ENCODE measurements at places on chromosomes 6 and 20. TPM values are rescaled to one million over a fixed set of nuclear protein-coding genes. Genes with fewer than 3 reads are reported as not detected.

The ID4 gene
- 46.8 TPM for total RNA-seq

The PROKR2 gene
- total RNA-seq: not detected

The GSTA3 gene
- total RNA-seq: not detected

DNA sequence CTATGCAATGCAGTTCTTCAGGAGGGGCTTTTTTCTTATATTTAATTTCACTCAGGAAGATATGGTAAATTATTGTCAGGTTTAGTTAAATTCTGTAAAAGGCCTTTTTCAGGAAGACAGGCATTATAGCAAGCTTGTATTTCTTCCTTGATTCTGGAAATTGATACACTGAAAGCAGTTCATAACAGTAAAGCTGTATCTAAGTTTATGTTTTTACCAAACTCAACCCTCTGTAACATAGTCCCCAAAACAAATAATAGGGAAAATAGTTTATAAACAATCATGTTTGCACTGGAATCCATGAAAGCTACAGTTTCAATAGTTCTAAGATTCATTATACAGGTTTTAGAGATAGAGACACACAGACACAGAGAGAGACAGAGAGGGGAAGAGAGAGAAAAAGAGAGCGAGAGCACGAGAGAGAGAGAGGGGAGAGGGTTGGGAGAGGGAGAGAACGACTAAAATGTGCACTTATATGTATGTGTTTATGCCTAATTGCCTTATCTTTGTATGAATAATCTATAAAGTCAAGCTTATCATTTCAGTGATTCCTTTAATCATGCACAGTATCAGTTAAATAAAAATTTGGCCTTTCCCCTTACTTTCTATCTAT, 454.4 kb downstream of the RFPL4B start:
- no peaks in the 10 kb centered on the region for H3K27me3 ChIP-seq
- H3K27ac ChIP-seq: peak overlapping the region; percentile 97
- no peak for DNase-seq

- H3K36me3 ChIP-seq: peaks cover 16% of the 10 kb centered on the region
- no peak for DNase-seq
- H3K4me3 ChIP-seq: no peak overlapping the region
- H3K4me1 ChIP-seq: peaks cover 13% of the 10 kb centered on the region
- no peaks in the 10 kb centered on the region for H3K27me3 ChIP-seq
Observed at GRCh38 chr6:107936162-107936909, 21.7 kb downstream of the SEC63 start.

The FAM50B gene
- total RNA-seq: 0.37 TPM

DNA sequence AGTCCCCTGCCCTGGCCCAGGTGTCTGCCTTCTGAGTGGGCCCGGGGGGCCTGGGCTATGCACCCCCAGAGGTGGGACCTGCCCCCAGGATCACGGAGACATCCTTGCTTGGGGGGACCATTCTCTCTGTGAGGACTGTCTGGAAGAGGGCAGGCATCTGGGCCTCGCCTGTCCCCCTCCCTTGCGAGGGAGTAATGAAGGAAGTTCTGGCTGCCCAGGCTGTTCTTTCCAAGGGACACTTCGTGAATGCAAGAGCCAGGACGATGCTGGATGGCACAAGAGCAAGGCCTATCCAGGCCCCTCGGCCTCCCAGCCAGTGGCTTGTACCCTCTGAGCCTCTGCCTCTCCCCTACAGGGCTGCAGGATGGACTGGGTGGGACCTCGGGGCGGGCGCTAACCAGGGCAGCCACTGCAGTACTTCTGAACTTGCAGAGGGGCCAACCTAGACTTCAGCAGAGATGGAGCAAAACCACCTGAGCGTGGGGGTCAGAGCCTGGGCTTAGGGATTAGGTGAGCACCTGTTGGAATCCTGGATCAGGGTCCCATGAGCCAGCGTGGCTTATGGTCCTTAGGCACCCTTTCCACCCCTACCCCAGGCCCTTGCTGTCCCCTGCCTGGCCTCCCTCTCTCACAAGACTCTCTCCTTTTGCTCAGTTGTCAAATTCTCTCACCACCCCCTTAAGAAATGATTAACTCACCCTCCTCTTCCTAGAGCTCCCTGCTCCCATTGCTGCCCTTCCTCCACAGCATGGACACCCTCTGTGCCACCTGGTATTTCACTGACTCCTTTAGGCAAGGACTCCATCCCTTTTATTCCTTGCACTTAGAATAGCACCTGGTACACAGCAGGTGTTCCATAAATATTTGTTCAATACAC, 53.2 kb downstream of the CTCFL start:
- no peaks in the 10 kb centered on the region for H3K36me3 ChIP-seq
- H3K4me1 ChIP-seq: peaks cover 11% of the 10 kb centered on the region
- H3K4me3 ChIP-seq: no peak overlapping the region
- H3K27ac ChIP-seq: no peak overlapping the region
- peaks cover 22% of the 10 kb centered on the region for H3K27me3 ChIP-seq

GRCh38 chr20:46174469-46175126, 56.5 kb downstream of the CD40 start:
- DNase-seq: no peak
- H3K4me1 ChIP-seq: peaks cover 2% of the 10 kb centered on the region
- no peak overlapping the region for H3K27ac ChIP-seq
- H3K36me3 ChIP-seq: no peaks in the 10 kb centered on the region
- peaks cover 49% of the 10 kb centered on the region for H3K27me3 ChIP-seq

DNA sequence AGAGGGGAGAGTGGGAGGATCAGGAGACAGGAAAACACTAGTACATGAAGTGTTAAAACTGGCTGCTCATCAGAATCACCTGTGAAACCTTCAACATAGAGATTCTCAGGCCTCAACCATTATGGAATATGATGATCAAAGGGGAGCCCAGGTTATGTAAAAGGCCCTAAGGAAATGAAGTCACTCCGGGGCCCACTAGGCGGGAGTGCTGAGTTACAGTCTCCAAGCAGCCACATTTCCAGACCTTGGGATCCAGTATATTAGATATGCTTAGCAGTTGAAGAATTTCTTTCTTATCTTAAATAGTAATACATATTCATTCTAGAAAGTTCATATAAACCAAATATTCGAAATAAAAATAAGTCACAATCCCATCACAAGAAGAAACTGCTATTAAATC, 476.3 kb downstream of the PRKN start:
- H3K36me3 ChIP-seq: peaks cover 4% of the 10 kb centered on the region
- H3K27me3 ChIP-seq: no peaks in the 10 kb centered on the region
- no peak overlapping the region for H3K4me3 ChIP-seq
- H3K4me1 ChIP-seq: no peaks in the 10 kb centered on the region
- no peak overlapping the region for H3K27ac ChIP-seq
- DNase-seq: no peak

GRCh38 chr20:63544958-63545516, 2.5 kb downstream of the SRMS start:
- H3K36me3 ChIP-seq: no peaks in the 10 kb centered on the region
- peaks cover 6% of the 10 kb centered on the region for H3K4me1 ChIP-seq
- no peak overlapping the region for H3K4me3 ChIP-seq
- DNase-seq: no peak
- H3K27me3 ChIP-seq: peaks cover 5% of the 10 kb centered on the region
- H3K27ac ChIP-seq: no peak overlapping the region

The HLA-DPA1 gene
- 1.8 TPM for total RNA-seq

DNA sequence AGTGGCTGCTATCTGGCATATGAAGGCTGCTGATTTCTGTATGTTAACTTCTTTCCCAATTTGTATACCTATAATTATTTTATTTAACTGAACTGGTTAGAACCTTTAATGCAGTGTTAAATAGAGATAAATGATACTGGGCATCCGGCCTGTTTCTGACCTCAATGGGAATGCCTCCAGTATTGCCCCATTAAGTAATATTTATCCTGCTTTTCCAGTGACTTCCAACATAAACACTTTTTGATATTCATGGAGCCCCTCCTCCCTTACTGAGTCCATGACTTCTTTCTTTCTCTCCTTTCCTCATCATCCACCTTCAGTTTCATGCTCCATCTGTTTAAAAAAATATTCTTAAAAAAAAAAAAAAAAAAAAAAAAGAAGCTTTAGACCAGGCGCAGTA, 8.8 kb downstream of the TRIM27 start:
- H3K36me3 ChIP-seq: peaks cover 47% of the 10 kb centered on the region
- no peak overlapping the region for H3K27ac ChIP-seq
- H3K27me3 ChIP-seq: no peaks in the 10 kb centered on the region
- no peak overlapping the region for H3K4me3 ChIP-seq

The CYP21A2 gene
- 0.44 TPM for total RNA-seq

DNA sequence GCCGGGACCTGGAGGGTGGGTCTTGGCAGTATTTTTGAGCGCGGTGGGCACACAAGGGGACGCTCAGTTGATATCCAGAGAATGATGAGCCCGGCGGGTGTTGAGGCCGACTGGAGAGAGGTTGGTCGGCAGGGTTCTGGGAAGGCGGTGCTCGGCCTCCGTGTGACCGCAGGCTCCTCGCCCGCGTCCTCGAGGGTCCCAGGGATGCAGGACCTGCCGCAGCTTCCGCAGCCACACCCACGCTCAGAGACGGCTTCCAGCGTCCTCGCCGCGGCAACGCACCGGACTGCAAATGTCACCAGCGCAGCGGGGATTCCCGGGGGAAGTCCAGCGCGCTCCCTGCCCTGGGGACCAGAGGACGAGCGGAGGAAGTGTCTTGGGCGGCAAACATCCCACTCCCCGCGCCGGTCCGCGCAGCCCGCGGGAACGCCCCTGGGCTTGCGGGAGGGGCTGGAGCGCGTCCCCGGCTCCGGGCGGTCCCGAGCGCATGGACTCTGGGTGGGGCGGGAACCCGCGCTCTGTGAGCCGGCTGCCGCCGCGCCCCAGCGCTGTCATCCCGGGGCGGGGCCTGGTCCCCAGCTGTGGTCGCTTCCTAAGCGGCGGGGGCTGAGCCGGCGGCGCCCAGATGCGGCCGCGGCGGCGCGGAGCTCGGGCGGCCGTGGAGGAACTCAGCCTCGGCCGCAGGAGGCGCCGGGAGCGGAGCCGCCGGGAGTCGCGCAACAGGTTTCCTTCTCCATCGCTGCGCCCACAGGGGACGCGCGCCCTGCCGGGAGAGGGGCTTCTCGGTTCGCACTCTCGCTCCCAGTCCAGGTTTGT, at the start of gene STX11:
Gene STX11, plus strand, starts transcription at position 624 of the 816 bp plus-strand sequence. CDS start 36,111 bp downstream, outside the sequence.
- H3K36me3 ChIP-seq: no peaks in the 10 kb centered on the region
- peaks cover 14% of the 10 kb centered on the region for H3K4me1 ChIP-seq
- peak within 1 kb of the TSS; percentile 74 for H3K27ac ChIP-seq
- peak; percentile 86 for DNase-seq

DNA sequence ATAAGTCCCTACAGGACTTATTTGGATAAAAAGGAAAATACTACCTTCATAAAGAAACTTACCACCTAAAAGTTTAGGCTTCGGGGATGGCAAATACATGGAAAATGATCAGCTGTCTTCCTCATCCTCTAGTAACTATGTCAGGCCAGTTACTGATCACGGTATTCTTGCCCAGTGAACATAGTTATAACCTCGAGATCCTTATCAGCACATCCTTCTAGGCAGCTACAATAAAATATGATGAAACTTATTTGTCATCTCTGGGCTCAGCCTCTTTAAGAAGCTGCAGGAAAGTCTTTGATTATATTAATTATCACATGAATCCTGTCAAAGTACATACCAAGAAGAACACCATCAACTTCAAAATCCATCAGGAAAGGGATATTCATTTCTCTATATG, 41.8 kb downstream of the SF3B5 start:
- H3K27me3 ChIP-seq: peaks cover 66% of the 10 kb centered on the region
- H3K36me3 ChIP-seq: no peaks in the 10 kb centered on the region
- no peak overlapping the region for H3K27ac ChIP-seq
- H3K4me1 ChIP-seq: no peaks in the 10 kb centered on the region
- DNase-seq: no peak
- no peak overlapping the region for H3K4me3 ChIP-seq

DNA sequence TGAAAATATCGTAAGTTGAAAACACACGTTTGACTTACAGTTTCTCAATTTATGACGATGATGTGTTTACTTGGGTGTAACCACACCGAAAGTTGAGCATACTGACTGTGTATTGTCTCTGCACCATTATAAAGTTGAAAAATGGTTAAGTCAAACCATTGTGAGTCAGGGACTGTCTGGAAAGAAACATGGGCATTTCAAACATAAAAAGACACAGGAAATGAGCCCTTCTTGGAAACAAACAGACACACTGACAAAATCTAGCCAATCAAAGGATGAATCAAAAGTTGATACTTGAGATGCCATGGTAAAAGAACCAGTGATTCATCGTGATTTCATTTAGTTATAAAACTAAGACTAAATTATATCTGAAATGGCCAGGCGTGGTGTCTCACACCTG, 5.3 kb downstream of the POPDC3 start:
- H3K4me1 ChIP-seq: peaks cover 14% of the 10 kb centered on the region
- H3K36me3 ChIP-seq: no peaks in the 10 kb centered on the region
- H3K27me3 ChIP-seq: no peaks in the 10 kb centered on the region

GRCh38 chr6:84739866-84740208, 24.6 kb downstream of the TBX18 start:
- H3K27me3 ChIP-seq: peaks cover 8% of the 10 kb centered on the region

GRCh38 chr6:51511081-51511480, 576.3 kb downstream of the PKHD1 start:
- H3K36me3 ChIP-seq: no peaks in the 10 kb centered on the region
- H3K27ac ChIP-seq: peak overlapping the region; percentile 4
- H3K4me1 ChIP-seq: peaks cover 23% of the 10 kb centered on the region
- no peak overlapping the region for H3K4me3 ChIP-seq

- H3K36me3 ChIP-seq: peaks cover 28% of the 10 kb centered on the region
- H3K27me3 ChIP-seq: no peaks in the 10 kb centered on the region
- H3K27ac ChIP-seq: peak overlapping the region; percentile 23
- DNase-seq: no peak
- H3K4me1 ChIP-seq: peaks cover 18% of the 10 kb centered on the region
Observed at GRCh38 chr6:104728448-104728847, 131.3 kb downstream of the HACE1 start.

DNA sequence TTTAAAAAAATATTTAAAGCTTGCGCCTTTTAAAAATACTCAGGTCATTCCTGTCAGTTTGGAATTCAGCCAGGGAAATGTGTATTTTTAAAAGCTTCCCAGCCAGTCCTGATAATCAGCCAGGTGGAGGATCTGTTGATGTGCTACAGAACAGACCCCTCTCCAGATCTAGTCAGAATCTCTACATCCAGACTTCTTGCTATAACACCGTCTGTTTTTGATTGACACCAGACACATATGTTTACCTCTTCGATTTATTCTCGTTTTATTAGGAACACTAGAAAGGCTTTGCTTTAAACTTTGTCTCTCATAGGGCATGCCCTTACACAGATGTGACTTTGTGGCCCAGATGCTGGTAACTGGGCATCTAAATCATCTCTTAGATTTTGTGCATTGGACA, 11.7 kb downstream of the PARD6B start:
- no peaks in the 10 kb centered on the region for H3K36me3 ChIP-seq
- peak; percentile 2 for DNase-seq
- H3K4me1 ChIP-seq: peaks cover 37% of the 10 kb centered on the region
- H3K27ac ChIP-seq: no peak overlapping the region
- H3K4me3 ChIP-seq: no peak overlapping the region

GRCh38 chr6:20569000-20569610, 34.8 kb downstream of the CDKAL1 start:
- H3K36me3 ChIP-seq: peaks cover 5% of the 10 kb centered on the region
- DNase-seq: no peak
- H3K27me3 ChIP-seq: no peaks in the 10 kb centered on the region
- peaks cover 23% of the 10 kb centered on the region for H3K4me1 ChIP-seq

Data from osteocyte (in vitro differentiated cells).